Fibroblast of the conjunctiva (primary cell): ENCODE measurements at places on chromosomes 3 and 15.
A peak's percentile ranks its signal among the peaks of the same experiment; 100 is the strongest.

GRCh38 chr15:101795455-101795854, 7.9 kb upstream of the OR4F6 start:
- peak; percentile 49 for DNase-seq

DNA sequence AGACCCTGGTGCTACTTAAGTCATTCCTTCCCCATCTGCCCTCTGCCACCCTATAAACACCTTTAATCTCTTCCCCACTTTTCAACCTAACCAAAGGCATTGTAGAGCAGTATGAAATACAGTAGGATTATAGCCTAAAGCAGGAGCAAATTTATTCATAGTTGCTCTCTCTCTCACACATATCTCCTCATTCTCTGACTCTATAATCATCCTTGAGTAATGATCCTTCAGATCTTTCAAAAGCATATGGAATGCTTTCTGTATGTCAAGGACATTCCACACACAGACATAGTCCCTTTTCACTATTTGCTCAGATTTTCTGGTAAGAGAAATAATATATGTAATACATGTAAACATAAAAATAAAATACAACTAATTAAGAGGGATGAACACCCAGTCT, 54.1 kb downstream of the TRPC1 start:
- no peak for DNase-seq

DNA sequence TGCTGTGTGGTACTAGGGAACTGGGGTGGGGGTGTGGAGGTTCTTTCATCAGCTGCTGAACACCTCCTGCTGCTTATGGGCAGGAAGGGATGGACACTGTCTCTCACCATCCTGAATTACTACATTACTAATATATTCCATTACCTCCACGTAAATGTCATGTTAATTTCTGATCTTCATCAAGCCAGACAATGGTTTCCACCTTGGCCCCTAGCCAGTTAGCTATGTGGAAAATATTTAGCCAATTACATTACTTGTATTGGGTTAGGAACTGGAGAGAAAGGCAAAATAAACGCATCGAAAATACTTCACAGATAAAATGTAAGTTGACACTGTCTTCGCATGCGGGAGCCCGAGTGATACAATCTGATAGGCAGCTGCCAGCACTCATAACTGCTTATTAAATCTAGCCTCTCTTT, 95.1 kb downstream of the FOXP1 start:
- DNase-seq: no peak

- no peak for DNase-seq
Measured at GRCh38 chr15:77021088-77021481, 26.2 kb downstream of the PSTPIP1 start.

GRCh38 chr3:45644791-45645201, 44.4 kb upstream of the SACM1L start:
- peak; percentile 60 for DNase-seq

DNA sequence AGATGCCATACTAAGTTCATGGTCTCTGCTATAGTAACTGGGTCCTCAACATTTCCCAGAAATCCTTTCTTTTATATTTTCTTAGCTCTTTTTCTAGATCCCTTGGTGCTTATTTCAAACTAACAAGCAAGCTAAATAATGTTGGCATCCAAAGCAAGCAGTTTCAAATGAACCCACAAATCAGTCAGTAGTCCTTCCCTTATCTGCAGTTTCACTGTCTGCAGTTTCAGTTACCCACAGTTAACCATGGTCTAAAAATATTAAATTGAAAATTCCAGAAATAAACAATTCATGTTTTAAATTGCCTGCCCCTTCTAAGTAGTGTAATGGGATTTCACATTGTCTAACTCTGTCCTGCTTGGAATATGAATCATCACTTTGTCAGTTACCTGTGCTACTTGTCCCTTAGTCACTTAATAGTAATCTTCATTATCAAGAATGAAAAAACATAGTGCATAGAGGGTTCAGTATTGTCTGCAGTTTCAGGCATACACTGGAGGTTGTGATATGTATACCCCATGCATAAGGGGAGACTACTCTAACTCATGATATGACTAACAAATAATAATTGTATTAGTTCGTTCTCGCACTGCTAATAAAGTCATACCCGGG, 633.7 kb downstream of the MECOM start:
- DNase-seq: no peak

DNA sequence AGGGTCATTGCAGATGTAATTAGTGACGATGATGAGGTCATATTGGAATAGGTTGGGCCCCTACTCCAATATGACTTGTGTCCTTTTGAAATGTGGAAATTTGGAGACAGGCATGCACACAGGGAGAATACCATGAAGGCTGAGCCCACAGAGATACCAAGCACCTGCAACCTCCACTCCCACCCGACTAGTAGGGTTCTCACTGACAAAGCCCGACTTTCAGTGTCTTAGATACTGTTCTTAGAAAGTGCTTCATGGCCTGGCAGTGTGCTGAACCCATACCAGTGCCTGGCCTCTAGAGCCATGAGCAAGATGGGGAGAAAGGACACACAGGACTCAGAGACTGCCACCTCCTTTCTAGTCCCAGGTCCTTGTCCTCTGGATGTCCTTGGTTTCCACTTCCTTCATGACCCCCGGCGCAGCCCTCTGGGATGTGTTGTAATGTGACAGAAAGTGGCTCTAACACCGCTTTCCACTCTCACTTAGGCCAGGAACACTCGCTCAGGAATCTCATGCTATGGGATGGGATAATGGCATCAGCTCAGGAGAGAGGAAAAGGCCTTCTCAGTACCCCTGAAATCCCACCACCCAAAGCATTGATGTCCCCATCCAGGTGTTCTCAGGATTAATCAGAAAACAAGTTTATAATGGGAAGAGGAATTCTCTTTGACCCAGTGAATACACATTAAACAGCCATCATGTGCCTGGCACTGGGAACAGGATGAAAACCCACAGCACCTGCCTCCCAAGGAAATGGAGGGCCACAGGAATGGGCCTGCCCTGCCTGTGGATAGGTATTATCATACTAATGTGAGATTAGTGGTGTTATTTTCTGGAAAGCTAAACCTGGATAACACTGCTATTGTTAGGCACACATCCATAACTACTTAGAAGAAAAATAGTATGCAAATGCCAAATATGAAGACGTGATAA, 59.9 kb downstream of the RPL39L start:
- no peak for DNase-seq

- DNase-seq: no peak
Measured at GRCh38 chr3:29977360-29977759, 629.0 kb upstream of the TGFBR2 start.

- DNase-seq: no peak
Measured at GRCh38 chr15:45810201-45810600, 175.4 kb downstream of the SQOR start.

GRCh38 chr3:123949641-123950040, 11.4 kb downstream of the CCDC14 start:
- DNase-seq: no peak

DNA sequence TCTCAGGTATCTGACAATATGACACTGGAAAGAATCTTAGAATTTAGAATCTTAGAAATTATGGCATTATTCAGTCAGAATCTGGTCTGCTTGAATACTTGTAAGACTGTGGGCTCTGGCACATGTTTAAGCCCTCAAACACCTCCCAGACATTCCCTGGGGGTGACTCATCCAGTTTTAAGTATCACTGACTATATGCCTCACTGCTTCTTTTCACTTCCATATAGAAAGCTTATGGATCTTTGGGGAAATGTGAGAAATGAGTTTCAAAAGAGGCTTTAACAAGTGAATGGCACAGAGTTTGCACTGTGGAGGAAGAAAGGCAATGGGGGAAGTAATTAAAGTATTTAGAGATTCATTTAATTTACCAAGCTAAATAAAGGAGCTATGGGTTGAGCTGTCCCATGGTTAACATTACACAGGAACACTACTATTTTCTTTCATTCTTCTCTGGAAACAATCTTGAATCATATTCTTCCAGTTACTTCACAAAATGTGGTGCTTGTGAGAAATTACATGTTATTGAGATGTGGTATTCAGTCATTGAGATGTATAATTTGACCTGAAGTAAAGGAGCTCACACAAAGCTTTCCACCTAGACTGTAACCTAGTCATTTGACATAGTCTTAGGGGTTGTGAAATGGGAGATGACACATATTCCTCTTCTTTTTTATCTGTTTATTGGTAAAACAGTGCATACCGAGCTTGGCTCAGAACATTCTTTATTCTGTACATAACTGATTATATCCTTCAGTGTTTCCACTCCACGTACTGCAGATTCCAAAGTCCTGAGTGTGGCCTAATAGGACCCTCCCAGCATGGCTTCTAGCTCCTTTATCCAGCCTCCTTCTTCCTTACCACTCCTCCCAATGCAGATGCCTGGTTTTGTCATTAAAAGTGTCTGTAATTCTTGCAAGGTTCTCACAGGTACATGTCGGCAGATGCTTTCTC, 544.6 kb upstream of the NECTIN3 start:
- DNase-seq: peak; percentile 87

DNA sequence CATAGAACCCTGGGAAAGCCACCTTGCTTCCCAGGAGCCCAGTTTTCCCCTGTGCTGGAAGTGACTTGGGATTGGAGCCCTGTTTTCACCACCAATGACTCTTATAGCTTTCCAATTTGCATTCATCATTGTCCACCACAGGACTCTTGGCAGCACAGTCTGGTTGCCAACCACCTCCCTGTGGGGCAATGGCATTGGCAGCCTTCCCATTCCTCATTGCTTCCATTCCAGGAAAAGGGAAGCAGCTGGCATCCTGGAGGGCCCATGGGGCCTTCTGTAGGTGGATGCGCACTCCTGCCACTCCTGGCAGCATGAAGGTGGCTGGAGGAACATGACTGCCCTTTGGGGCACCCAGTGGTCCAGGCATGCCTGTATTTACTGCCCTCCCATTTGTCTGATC, 57.7 kb downstream of the FEM1B start:
- DNase-seq: no peak

- peak; percentile 27 for DNase-seq
Measured at GRCh38 chr15:64813075-64813474, 12.4 kb downstream of the PIF1 start.

DNA sequence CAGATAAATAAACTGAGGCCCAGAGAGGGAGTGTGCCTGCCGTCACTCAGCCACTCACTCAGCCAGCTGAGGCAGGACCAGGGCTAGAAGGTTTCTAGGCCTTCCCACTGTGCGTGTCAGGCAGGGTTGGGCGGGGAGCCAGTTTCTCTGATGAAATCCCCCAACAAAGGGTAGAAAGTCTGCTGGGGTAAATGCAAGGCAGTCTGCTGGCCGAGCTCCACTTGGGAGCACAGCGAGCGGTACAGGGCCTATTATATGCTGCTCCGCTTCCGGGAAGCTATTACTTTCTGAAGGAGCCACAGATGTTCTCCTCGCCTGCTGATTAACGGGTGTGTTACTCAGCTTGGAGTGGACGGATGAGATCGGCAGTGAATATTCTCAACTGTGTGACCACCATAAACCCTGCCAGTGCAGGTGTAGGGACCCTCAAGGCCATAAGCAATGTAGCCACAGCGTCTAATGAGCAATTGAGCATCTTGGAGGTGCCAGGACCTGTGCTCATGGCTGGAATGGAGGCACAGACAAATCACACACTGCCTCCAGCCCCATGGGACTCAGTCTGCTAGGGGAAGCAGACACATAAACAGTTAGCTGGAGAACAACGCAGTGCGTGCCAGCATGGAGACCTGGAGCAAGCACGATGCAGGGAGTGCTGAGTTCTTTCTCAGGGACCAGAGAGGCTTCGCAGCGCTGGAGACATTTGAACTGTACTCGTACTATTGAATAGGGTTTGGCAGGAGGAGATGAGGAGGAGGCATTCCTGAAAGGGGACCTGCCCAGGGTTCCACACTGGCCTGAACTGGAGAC, 42.1 kb downstream of the CORO2B start:
- DNase-seq: peak; percentile 97

- no peak for DNase-seq
Measured at GRCh38 chr3:55461896-55462295, 25.2 kb downstream of the WNT5A start.

DNA sequence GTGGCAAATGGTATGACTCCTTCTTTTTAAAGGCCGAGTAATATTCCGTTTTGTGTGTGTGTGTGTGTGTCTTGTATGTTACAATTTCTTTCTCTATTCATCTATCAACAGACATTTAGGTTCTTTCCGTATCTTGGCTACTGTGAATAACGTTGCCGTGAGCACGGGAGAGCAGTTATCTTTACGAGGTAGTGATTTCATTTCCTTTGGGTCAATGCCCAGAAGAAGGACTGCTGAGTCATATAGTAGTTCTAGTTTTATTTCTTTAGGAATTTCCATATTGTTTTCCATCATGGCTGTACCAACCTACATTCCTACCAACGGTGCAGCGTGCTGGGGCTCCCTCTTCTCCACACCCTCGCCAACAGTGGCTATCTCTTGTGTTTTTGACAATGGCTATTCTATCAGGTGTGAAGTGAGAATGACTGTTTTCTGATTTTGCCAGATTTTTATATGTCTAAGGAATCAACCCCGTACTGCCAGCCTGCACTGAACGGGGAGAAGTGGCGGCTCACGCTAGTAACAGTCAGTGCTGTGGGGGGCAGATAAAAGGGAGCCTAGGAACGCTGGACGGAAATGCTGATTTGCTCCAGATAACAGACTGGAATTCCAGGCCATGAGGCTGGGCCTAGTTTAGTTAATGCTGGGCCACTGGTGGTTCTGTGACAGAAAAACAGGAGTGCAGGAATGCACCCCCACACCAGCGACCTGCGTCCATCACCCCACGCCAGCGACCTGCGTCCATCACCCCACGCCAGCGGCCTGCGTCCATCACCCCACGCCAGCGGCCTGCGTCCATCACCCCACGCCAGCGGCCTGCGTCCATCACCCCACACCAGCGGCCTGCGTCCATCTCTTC, 168.1 kb downstream of the XXYLT1 start:
- DNase-seq: peak; percentile 79

GRCh38 chr3:184741259-184741556, 29.3 kb upstream of the MAGEF1 start:
- no peak for DNase-seq

DNA sequence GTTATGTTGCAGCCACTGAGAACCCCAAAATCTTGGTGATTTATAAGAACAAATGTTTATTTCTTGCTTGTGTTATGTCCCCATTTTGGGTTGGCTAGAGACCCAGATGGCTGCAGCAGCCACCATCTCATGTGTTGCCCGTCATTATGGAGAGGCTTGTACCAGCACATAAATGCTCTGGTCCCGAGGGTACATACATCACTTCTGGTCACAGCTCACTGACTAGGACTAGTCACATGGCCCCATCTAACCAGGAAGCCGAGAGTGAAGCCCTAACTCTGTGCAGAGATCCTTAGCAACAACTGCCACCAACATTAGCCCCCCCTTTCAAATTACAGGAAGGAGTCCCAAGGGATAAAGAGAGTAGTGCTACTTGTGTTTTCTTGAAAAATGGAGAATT, 25.5 kb upstream of the HACD2 start:
- no peak for DNase-seq

GRCh38 chr3:52873433-52874159, 23.8 kb downstream of the STIMATE start:
- peak; percentile 61 for DNase-seq

- peak; percentile 33 for DNase-seq
Measured at GRCh38 chr3:138114988-138115971, at the start of gene DZIP1L. TSS of gene DZIP1L (minus strand) at chr3:138115608. CDS start at chr3:138103971, 11,637 bp downstream.

DNA sequence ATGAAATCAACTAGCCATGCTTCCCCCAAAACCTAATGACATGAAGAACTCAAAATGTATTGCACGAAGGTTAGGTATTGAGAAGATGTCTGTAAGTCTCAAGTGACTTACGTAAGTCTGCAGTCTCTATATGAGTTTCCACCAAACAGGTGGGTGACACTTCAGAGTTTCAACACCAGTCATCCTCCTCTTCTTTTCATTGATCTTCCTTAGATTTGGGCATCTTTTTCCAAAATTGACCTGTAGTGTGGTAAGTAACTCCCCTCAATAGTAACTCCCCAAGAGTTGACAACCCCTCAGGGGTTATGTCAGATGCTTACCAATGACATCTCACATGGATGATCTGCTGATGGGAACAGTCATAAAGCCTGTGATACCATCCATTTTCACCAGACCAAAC, 46.1 kb downstream of the GPR176 start:
- no peak for DNase-seq
